K562 (cell line): ENCODE measurements at places on chromosomes 3 and 15.

- peak; percentile 94 for DNase-seq
These were observed 759 bp downstream of the WDR6 start for GRCh38 chr3:49007771-49008528.

GRCh38 chr3:24258260-24258659, 236.4 kb downstream of the THRB start:
- no peak for DNase-seq

GRCh38 chr3:192188218-192188835, 539.0 kb downstream of the FGF12 start:
- peak; percentile 27 for DNase-seq

DNA sequence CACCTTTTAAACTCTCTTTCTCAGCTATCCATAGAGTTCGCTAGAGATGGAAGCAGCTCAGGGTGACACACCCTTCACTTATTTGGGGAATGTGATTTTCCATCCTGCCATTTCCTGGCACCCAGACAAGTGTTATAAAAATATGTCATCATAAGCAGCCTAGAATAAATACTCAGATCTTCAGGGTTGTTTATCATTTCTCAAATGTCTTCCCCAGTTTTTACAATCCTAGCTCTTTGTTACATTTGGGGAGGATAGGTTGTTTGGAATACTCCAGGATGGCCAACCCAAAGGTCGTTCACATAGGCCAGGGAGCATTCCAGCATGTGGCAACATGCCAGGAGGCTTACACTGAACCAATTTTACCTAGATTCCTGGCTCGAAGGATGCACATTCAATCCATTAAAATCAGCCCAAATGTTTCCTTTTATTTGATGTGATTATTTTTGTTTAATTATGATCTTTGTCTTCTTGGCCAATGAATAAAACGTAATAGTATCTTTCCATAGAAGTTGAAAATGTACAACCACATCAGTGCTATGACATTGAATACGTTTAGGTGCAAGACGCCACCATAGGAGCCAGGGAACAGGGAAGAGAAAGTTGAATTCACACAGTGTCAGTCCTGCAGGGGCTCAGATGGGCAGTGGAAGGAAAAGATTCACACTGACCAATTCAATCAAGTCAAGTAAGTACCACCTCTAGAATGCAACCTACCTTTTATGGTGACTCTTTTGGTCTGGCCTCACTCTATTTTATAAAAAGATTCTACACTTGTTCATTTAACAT, 537.7 kb upstream of the MDFIC2 start:
- no peak for DNase-seq

DNA sequence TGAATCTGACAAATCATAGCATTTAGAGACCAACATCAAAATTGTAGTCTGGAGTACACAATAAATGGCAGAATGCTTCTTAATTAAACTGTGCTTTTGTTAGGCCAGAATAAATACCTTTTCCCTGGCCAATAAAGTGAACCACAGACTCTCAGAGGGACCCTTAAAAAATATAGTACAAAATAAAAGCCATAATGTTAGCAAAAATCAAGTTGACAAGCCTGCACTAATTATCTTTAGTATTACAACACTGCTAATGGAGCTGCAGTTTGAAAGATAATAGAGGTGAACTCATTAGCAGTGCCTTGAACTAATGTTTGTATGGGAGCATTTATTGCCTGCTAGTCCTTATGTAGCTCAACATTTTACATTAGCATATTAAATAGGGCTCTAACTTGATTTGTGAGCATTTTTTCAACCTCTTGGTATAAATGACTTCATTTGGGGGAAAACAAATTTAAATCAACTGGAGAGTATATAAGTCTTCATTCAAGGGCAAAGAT, 801.3 kb downstream of the EPHA3 start:
- DNase-seq = no peak

- DNase-seq = no peak
These were observed at the start of gene ZDHHC19 for GRCh38 chr3:196210673-196211556. Gene ZDHHC19, minus strand, starts transcription at chr3:196211400. Its CDS starts 85 bp downstream, at chr3:196211315.
